Vagina (tissue), 2 donors: ENCODE measurements at places on chromosomes 2 and 18. TPM values are rescaled to one million over a fixed set of nuclear protein-coding genes. Genes with fewer than 3 reads are reported as not detected.

DNA sequence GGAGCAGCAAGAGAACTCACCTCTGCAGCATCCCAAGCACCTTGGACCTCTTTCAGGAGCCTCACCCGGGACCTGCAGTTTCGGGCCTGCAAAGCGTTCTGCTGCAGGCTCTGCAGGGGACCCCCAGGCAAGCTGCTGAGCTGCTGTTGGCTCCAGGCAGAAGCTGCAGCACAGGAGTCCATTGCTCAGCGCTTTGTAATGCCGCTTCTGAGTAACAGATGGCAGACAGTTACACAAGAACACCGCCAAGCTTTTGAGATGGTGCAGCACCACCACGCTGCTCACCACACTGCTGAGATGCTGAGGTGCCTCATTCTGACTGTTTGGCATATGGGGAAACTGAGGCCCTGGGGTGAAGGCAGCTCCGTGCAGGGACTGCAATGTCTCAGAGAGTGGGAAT, 1.9 kb upstream of the GALNT14 start:
- DNase-seq = peak; percentile 75

DNA sequence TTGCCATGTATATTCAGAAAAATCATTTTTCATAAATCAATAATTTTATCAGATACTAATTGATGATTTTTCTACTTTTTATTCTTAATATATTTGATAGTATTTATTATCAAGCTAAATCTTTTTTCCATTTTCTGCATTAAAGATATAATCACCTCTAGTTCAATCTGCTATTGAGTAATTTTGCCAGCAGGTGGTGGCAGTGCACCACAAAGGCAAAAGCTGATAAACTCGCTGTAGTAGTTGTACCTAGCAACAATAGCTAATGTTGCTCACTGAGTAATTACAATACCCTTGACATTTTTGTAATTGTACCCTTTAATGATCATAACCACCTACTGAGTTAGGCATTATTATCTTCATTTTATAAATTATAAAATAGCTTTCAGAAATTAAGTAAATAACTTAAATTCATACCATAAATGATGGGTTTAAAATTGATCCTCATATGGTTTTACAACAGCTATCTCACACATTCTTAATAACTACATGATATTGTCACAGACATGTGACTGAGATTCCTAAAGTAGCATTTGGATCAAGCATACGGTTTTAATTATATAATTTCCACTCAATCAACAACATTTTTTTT, 52.0 kb upstream of the CALCRL start:
- no peak for DNase-seq

GRCh38 chr2:144801325-144801724, 281.4 kb upstream of the ZEB2 start:
- DNase-seq = no peak

- no peak for DNase-seq
Measured at GRCh38 chr18:61719671-61720070, 173.1 kb downstream of the RNF152 start.

- no peak for DNase-seq
Measured at GRCh38 chr2:9391961-9392720, 31.2 kb downstream of the ITGB1BP1 start.

DNA sequence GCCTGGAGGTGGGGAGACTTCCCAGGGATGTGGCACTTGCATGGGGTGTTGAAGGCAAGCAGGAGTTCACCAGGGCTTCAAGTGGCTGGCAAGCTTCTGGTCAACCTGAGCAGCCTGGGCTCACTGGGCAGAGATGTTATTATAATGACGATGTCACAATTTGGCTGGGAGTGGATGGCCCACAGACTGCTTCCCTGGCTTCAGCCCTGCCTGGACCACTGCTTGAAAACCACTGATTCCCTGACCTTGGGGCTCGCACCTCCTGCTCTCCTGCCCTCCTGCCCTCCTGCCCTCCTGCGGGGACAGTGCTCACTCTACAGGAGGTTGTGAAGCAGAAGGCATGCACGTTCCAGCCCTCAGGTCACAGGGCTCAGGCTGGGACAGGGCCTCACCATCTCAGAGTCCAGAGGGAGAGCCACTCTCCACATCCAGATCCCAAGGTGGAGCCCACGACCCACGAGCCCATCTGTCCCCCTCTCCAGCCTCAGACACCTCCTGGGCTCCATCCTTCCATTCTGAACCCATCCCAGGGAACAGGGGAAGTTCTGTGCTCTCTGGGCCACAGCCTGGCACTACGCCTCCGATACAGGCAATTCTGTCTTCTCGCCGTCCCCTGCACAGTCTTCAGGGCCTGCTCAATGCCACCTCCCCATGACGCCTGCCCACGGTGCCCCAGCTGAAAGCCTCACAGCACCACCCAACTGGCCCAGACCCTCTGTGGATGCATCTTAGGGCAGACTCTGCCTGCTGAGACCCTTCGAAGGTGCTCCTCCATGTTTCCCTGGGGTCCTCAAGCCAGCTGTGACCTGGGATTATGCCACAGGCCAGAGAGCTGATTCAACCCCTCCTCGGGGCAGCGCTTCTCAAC, 241.6 kb upstream of the RAB6C start:
- peak; percentile 80 for DNase-seq

- DNase-seq = no peak
Measured at GRCh38 chr2:9836074-9836473, 7.2 kb upstream of the TAF1B start.

Gene ID2
- 378 TPM for total RNA-seq
